ENCODE measurements at places on chromosomes 16 and 17. TPM values are rescaled to one million over a fixed set of nuclear protein-coding genes. Genes with fewer than 3 reads are reported as not detected.

DNA sequence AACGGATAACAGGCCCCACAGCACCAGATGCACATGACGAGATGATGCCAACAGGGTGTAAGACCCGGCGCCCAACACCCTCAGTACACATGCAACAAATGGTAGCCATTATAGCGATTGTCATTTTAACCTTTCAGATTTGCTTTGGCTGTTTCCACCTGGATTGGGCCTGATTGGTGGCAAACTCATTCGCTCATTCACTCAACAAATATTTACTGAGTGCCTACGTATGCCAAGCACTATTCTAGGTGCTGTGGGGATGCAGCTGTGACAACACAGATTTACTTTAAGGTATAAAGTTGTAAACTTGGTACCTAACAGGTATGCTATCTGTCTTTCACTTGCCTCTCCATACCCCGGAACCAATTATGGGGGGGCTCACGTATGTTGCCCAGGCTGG, 66.8 kb downstream of the SRCIN1 start:
- no peak for DNase-seq

DNA sequence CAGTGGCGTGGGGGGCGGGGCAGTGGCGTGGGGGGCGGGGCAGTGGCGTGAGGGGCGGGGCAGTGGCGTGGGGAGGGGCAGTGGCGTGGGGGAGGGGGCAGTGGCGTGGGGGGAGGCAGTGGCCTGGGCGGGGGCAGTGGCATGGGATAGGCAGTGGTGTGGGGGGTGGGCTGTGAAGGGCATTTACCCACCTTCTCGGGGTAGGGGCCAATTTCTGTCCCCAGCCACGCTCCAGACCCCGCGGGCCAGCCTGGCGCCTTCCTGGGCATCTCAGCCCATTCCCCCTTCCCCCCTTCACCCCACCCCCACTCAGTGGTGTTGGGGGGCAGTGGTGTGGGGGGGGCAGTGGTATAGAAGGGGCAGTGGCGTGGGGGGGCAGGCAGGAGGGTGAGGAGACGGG, 92.7 kb downstream of the LITAF start:
- no peak for DNase-seq

DNA sequence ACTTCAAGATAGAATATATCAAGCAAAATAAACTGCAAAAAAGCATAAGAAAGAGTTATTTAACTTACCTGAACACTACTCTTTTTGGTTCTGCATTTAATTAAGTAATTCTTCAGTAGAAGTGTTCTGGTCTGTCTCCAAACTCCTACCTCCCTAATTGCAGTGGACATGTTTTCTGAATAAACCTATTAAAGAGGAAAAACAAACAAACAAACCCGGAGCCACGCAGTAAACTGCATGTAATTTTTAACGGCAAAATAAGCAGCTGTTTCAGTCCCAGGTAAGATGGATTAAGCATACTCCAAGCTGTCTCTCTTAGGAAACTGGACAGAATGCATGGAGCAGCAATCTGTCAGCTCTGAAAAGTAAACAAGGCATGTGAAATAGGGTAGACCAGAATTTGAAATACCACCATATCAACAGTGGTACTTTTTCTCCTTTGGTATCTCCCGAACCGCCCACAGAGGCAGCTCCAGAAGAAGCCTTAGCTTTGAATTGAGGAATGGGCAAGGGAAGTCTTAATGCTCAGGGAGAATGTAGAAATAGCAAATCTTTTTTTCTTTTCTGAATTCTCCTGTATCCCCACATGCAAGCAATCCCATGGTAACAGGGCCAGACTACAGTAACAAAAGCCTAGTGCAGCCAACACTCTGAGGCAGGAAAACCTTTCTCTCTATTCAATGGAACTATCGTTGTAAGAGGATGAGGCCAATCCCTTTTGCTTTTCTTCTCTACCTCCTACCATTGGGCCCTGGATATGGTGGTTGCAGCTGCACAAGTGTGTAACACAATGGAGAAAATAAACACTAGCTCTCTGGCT, 12.5 kb downstream of the ABCA5 start:
- peak; percentile 8 for DNase-seq

GRCh38 chr17:79003661-79004411, 5.7 kb downstream of the CANT1 start:
- no peak for DNase-seq

DNA sequence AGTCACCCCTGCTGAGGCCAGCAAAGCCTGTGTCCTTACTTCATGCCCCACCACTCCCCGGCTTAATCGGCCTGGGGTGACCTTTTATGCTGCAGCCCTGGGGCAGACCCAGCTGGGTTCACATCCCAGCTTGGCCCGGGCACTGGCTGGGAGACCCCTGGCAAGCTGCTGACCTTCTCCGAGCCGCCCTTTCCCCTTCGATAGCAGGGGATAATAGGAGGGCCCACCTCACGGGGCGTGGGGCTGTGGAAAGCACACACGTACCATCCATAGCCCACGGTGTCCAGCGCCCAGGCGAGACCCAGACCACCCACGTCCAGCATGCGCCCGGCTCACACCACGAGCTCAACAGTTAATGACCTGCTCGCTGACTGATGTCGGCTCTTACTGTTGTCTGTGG, 26.8 kb downstream of the TBC1D16 start:
- no peak for DNase-seq

DNA sequence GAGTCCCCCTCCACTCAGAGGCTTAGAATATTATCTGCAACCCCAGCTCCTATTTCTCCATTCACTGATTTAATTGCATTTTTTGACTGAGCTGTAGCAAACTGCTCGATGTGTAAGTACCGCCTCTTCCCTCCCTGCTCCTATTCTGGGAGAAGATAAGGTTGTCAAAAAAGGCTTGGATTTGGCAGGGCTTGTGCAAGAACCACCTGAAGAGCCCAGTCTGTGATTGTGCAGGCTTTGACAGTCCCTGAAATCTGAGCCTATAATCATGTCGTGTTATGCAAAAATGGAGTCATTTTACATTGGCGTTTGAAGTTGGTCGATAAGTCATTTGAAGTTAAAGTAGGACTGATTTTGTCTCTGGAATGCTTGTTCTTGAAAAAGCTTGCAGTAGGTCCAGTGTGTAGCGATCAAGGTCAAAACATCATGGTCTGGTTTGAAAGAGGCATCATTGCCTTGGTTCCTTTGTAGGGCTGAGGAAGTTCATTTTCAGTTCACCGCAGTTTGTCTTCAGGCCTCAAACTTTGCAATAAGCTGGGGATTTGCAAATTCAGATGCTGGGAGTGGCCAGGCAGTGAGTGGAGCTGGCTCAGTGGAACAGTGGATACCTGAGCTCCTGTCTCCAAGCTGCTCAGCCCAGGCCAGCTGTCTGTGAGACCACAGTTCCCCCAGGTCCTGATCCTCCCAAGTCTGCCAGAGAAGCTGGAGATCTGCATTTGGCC, 68.8 kb downstream of the KATNIP start:
- peak; percentile 41 for DNase-seq

GRCh38 chr16:27232901-27233625, 29.7 kb downstream of the KDM8 start:
- no peak for DNase-seq

GRCh38 chr16:81321039-81321438, 6.3 kb downstream of the GAN start:
- DNase-seq: no peak

DNA sequence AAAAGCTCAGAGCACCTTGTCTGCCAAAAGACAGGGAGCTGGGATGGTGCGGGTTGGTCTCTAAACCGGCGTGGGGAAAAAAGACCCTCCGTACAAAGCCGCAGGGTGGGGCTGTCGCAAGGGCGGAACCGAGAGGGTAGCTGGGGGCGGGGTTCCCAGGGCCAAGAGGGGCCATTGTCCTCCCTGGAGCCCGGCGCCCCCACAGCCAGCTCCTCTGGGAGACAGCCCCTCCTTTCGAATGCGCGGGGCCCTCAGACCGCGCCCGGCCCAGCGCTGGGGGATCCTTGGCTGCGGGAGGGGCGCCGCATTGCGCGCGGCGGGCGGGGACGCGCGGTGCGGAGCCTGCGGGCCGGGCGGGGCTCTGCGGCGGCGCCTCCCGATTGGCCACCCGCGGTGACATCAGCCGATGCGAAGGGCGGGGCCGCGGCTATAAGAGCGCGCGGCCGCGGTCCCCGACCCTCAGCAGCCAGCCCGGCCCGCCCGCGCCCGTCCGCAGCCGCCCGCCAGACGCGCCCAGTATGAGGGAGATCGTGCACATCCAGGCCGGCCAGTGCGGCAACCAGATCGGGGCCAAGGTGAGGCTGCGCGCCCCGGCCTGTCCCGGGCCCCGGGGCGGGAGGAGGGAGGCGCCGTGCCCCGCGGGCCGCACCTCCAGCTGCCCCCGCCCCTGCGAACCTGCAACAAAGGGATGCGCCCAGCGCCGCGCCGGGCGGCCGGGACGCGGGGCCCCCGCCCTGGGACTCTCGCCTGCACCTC, at the start of gene TUBB3:
Gene TUBB3 (plus strand): TSS at position 459 of the 756 bp plus-strand sequence. CDS start 60 bp downstream, at position 519.
- DNase-seq: peak; percentile 73

- no peak for DNase-seq
These were observed 22.7 kb upstream of the KCNJ12 start for GRCh38 chr17:21353326-21354010.

- peak; percentile 91 for DNase-seq
These were observed 53.3 kb upstream of the TOB1 start for GRCh38 chr17:50919321-50920040.

DNA sequence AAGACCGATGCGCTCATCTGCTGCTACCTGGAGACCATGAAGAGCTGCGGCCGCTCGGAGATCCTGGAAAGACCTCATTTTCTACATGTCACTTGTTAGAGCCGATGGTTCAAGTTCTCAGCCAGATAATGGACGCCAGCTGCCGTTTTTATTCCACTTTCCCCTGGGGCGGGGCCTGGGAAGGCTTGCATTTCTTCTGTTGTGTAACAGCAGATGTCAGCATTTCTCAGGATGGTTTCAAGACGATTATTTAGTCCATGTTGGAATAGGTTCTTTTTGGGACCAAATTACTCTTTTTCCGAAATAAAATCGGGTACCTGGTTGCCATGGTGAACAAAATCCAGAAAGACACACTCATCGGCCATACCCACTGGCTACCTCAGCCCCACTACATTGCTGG, 1418.3 kb downstream of the CDH11 start:
- no peak for DNase-seq

DNA sequence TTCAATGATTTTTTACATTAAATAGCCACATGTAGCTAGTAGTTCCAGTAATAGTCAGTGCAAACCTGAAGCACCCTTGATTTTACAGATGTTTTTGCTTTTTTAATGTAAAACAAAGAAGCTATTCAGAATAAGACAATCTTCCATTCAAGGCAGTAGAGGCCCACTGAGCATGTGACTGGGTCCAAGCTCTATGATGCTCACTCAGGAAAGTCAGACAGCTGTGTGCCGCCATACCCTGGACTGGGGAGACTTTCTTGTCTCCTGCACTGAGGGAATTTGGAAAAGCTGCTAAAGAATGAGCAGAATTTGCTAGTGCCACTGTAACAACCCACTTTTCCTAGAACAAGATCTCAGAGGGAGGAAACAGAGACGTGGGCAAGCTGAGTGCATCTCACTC, 11.5 kb downstream of the CENPN start:
- DNase-seq: no peak

DNA sequence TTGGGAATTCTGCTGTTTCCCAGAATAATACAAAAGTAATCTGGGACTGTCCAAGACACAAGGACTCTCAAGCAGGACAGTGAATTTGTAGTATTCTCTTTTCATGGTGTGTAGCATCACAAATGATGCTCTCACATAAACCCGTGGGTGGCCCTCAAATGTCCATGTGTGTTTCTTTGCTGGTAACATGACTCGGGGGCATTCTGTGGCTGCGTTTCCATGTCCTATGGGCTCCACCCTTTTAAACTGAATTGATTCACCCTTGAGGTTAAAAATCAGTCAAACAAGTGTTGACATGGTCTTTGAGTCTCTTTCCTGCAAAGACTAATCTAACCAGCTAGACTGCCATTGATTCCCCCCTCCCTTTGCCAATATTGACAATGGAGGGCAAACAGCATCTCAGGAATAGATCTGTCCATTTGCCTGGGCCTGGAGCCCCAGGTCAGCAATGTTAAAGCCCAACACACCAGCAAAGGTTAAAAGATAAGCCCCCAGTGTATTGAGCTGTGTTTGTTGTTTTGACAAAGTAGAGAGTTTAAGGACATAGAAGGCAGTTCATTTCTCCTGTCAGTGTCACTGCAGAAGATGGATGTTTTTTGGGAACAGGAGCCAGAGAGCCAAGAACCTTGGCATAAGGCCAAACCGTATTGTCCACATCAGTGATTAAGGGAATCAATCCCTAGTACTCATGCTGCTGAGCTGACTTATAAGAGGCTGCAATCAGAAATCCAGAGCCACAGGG, 117.1 kb upstream of the COX10 start:
- no peak for DNase-seq

DNA sequence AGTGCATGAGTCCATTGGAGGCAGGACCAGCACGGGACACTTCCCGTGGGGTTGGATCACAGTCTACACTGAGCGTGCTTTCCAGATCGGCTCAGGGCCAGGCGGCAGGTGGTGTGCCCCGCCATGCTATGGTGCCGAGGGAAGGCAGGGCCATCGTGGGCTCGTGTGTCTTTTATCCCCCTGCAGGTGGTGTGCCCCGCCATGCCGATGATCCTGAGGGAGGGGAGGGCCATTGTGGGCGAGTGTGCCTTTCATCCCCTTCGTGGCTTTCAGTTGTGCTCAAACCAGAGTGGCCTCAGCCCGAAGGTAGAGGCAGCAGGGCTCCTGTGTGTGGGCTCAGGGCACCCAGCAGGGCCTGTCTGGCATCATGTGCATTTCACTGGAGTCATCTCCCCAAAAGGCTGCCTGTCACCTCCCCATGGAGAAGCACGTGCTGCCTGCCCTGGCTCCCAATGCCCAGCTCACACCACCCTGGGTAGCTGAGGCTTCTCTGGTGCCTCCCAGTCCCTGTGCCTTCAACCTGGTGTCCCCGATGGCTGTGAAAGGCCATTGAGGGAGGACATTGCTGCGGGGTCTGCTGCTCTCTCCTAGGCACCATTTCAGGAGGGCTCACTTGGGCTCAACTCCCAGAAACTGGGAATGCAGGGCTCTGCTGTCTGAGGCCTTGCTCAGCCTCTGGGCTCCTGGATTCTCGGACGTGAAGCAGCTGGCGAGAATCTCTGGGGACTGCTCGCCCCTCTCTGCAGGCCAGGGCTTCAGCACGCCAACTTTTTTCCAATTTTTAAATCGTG, 207.6 kb downstream of the NPIPB11 start:
- peak; percentile 48 for DNase-seq

- DNase-seq: no peak
These were observed 33.6 kb upstream of the ANKFY1 start for GRCh38 chr17:4297351-4297750.

DNA sequence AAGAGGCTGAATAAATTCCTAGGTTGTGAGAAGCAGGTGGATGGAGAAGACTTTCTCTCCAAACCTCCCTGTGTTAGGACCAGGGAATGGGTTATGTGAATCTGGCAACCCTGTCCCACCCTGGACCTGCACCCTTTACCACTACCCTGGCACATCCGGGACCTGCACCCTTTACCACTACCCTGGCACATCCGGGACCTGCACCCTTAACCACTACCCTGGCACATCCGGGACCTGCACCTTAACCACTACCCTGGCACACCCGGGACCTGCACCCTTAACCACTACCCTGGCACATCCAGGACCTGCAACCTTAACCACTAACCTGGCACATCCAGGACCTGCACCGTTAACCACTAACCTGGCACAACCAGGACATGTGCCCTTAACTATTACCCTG, 207.0 kb upstream of the CACNG3 start:
- no peak for DNase-seq

Gene NRN1L
- 1.1 TPM for polyA plus RNA-seq

Gene C16orf46
- 1.0 TPM for polyA plus RNA-seq

Gene ADAD2
- 0.06 TPM for polyA plus RNA-seq

Gene FA2H
- polyA plus RNA-seq: 3.5 TPM

Gene RAB11FIP4
- 5.2 TPM for polyA plus RNA-seq

Gene RNF167
- polyA plus RNA-seq: 86.7 TPM

Gene TMEM114
- polyA plus RNA-seq: not detected

Gene RGS9
- 2.1 TPM for polyA plus RNA-seq

Gene HS3ST3A1
- polyA plus RNA-seq: 7.4 TPM

Gene CD300LB
- polyA plus RNA-seq: 1.5 TPM

Gene DGKE
- 1.5 TPM for polyA plus RNA-seq

Gene TNFRSF12A
- polyA plus RNA-seq: 132 TPM
